ENCODE measurements at places on chromosomes 4 and X.

DNA sequence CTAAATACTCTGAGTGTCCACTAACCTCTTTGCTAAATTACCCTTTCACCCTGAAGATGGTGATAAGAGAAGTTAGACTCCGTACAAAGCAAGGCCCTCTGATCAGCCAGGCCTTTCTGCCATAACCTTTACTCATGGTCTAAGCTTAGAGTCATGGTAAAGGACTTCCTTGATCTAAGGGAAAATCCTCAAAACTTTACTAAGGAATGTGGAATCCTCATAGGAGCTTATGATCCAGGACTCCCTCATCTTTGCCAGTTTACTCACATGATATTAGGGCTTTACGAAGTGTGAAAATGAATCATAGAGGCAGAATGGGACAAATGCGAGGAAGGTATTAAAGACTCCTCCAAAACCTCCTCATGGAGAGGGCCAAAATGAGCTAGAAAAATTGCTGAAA, 7.9 kb upstream of the FAM13A start:
- DNase-seq: no peak

DNA sequence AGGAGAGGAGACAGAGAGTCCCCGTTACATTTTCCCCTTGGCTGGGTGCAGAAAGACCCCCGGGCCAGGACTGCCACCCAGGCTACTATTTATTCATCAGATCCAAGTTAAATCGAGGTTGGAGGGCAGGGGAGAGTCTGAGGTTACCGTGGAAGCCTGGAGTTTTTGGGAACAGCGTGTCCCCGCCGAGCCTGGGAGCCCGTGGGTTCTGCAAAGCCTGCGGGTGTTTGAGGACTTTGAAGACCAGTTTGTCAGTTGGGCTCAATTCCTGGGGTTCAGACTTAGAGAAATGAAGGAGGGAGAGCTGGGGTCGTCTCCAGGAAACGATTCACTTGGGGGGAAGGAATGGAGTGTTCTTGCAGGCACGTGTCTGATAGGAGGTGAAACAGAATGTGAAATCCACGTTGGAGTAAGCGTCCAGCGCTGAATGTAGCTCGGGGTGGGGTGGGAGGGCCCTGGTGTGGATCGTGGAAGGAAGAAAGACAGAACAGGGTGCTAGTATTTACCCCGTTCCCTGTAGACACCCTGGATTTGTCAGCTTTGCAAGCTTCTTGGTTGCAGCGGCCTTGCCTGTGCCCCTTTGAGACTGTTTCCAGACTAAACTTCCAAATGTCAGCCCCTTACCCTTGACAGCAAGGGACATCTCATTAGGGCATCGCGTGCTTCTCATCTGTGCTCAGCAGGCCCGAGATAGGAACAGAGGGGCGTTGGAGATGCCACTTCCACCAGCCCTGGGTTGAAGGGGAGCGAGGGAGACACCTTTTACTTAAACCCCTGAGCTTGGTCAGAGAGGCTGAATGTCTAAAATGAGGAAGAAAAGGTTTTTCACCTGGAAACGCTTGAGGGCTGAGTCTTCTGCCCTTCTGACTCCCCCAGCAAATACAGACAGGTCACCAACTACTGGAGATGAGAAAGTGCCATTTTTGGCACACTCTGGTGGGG, 2.7 kb downstream of the SHOX start:
- peak; percentile 21 for DNase-seq

DNA sequence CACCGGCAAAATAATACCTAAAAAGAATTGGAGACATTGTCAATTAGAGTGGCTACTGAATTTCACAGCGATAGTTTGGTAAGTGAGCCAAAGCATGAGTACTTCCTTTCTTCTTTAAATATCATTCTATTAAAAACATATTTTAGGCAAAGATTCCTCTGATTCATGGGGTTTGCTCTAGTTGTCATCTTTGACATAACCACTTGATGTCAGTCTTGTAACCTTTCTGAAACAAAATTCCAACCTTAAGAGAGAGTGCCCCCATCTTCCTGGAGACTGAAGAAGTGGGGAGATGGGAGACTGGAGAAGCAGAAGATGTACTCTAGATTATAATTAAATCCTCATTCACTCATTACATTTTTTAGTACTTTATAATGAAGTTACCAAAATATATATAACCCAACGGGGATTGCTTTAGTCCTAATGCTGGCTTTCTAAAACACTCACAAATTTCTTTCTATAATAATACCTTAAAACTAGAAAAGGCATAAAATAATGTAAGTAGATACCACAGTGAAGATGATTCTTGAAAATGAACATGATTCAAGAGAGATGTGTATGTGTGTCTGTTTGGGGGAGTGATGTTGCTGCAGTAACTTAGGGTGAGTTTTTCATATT, 96.4 kb downstream of the EMCN start:
- no peak for DNase-seq

GRCh38 chrX:38943120-38943519, 141.9 kb downstream of the MID1IP1 start:
- DNase-seq: no peak

GRCh38 chr4:87521757-87522374, 7.3 kb downstream of the SPARCL1 start:
- no peak for DNase-seq

DNA sequence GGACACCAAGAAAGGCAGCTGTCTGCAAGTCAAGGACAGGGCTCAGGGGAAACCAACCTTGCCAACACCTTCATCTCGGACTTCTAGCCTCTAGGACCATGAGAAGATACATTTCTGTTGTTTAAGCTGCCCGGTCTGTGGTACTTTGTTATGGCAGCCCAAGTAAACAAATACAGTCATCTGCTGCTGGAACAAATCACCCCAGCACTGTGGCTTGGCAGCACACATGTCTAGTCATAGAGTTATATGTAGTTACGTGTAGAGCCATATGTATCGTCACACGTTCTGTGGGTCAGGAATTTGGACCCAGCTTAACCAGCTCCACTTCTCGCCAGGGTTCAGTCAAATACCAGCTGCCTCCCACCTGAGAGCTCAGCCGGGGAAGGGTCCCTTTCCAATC, 2.5 kb downstream of the HTT-AS start:
- no peak for DNase-seq

- peak; percentile 90 for DNase-seq
Measured at GRCh38 chr4:140149846-140150635, 3.9 kb downstream of the MAML3 start.

DNA sequence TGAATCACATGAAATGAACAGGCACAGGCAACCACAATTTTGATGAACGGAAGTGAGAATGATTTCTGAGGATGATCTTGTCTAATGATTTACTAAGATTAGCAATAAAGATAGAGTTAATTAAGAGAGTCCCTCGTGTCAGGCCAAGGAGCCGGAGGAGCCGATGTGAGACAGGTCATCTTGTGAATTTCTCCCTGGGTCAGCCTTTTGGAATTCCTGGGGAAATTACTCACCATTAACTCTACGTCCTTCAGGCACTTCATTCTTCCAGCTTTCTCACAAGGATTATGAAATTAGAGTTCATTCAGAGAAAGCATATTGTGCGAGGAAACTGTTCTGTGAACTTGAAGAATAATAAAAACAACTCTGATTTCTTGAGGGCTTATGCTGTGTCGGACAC, 86.7 kb downstream of the PSAPL1 start:
- no peak for DNase-seq

DNA sequence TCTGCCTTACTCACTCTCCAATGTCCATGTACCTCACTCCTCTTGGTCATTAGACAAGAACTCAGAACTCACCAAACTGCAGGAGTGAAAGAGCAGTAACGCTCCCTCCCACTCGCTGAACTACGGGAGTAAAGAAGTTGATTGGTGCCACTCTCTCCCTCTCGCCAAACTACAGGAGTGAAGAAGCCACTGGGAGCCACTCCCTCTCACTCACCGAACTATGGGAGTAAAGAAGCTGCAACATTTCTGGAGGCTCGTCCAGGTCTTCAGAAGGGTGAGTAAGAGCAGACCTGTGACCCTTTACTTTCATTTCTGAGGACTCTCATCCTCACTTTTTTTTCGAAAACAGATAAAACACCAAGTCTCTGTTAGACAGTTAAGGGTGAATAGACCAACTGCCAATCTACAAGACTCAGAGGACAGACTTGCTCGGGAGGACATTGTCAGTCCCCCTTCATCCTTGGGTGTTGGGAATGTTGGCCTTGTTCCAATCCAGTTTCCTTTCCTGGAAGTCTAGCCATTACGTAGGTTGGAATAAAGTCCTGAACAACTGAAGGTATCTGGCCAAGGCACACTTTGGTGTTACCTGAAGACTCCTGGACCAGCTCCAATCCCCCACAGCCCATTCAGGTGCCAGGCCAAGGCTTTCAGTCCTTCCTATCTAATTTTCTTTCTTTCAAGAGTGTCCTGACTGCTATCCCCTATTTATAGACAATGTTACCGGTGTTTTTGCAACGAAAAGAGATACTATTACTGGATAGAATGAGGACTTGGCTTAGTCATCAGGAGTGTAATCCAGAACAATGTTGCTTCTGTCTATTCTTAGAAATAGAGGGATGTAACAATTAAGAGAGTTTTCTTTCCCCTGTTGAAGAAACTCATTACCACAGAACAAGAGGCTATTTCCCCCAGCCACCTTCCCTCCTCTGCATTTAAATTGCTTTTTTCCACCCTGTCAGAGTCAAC, 11.0 kb upstream of the COL25A1 start:
- DNase-seq: no peak

- DNase-seq: peak; percentile 47
Measured at GRCh38 chrX:81120936-81121371, 80.8 kb downstream of the HMGN5 start.

DNA sequence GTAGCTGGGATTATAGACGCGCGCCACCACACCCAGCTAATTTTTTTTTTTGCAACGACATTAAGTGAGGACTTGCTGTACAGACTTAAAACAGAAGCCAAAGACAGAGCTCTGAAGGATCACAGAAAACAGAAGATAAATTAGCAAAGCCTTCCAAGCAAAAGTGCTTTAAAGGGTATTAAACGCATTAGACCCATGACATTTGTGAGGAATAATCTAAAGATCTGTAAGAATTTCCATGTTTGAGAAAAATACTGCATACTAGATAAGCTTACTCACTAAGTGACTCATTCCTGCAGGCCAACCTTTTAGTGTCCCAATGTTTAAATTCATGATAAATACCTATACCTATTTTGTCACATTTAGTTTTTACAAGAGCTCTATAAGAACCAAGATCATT, 27.4 kb downstream of the SMARCA1 start:
- no peak for DNase-seq

- DNase-seq: no peak
Measured at GRCh38 chr4:159566786-159567185, 463.9 kb downstream of the RAPGEF2 start.

GRCh38 chr4:182700362-182701160, 216.6 kb downstream of the DCTD start:
- DNase-seq: no peak

GRCh38 chrX:100654261-100654660, 10.3 kb downstream of the SRPX2 start:
- DNase-seq: no peak

DNA sequence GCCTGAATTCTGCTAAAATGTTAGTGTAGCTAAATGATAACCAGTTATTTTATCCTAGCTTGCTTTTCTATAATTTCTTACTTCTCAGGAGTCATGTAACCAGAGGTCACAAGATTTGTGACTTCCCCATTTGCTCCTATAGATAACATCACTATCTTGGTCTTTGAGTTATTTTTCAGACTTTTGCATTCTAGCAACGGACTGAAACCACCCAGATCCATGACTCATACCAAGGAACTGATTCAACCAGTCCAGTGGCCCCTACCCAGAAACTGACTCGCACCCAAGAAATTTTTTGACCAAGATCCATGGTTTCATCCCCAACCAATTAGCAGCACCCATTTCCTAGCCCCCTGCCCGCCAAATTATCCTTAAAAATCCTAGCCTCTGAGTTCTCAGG, 50.0 kb downstream of the IQCM start:
- DNase-seq: no peak

GRCh38 chrX:30309139-30309571, at the start of gene NR0B1:
Gene NR0B1, minus strand, starts transcription at chrX:30309390. Its CDS starts 27 bp downstream, at chrX:30309363.
- peak; percentile 80 for DNase-seq

DNA sequence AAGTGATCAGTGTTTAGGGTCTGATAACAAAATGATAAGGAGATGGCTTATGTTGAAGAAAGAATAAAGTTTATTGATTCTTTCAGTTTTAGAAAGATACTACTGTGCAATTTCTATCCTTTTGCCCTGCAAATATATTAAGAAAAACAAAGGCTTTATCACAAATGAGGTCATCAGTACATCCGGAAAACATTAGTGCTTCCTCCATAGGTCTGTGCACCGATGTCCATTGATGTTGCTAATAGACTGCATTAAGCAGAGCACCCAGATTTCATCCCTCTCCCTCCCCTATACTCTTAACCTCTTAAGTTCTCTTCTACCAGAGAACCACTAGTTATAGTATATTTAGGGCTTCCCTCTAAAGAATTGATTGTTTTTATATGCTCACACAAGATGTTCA, 53.7 kb upstream of the HHIP start:
- DNase-seq: no peak

- DNase-seq: no peak
Measured at GRCh38 chr4:40349561-40350198, 14.5 kb downstream of the CHRNA9 start.

DNA sequence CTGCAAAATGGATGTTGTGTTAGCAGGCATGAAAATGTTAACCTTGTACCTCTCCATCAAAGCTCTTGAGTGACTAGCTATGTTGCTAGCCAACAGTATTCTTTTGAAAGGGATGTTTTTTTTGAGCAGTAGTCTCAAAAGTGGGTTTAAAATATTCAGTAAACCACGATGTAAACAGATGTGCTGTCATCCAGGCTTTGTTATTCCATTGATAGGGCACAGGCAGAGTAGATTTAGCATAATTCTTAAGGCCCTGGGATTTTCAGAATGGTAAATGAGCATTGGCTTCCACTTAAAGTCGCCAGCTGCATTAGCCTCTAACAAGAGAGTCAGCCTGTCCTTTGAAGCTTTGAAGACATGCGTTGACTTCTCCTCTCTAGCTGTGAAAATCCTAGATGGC, 18.4 kb downstream of the FGF2 start:
- no peak for DNase-seq

- DNase-seq: no peak
Measured at GRCh38 chr4:151555151-151555945, 146.4 kb downstream of the FHIP1A start.

DNA sequence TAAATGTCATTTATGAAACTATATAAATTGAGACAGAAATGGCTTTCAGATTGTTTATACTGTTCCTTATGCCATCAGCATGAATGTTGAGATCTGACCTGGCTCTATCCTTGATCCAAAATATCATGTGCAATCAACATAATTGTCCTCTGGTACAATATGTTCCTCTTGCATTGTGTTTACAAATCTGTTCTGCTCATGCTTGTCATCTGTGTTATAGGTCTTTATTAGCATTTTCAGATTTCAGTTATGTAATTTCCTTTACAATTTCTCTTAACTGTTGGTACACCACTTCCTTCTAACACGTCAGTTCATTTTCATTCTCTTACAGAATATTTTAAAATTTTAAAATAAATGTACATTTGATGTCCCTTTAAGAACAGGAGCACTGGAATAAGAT, 1.6 kb downstream of the HPGD start:
- DNase-seq: no peak

GRCh38 chr4:98516042-98516440, 142.4 kb downstream of the TSPAN5 start:
- no peak for DNase-seq

GRCh38 chrX:123475068-123475724, 257.7 kb downstream of the THOC2 start:
- DNase-seq: no peak

- no peak for DNase-seq
Measured at GRCh38 chr4:8760561-8760960, 111.1 kb downstream of the HMX1 start.

Measured in adrenal gland (tissue), 19 donors.